Thymus (tissue), 14 donors: ENCODE measurements at places on chromosomes 3 and 15. TPM values are rescaled to one million over a fixed set of nuclear protein-coding genes. Genes with fewer than 3 reads are reported as not detected.

Gene ANKRD34C
- total RNA-seq: under 0.01 TPM

Gene MKRN3
- 2.3 TPM for total RNA-seq

Gene ZBBX
- total RNA-seq: 0.52 TPM

Gene GOLGA8T
- 0.19 TPM for total RNA-seq
